ENCODE measurements at places on chromosomes 2 and 18. TPM values are rescaled to one million over a fixed set of nuclear protein-coding genes. Genes with fewer than 3 reads are reported as not detected.

Gene TMEM200C
- total RNA-seq = 6.5 TPM

Gene PLCD4
- 11.7 TPM for total RNA-seq

Gene NFU1
- 38.8 TPM for total RNA-seq

Gene ESCO1
- total RNA-seq = 17.5 TPM

GRCh38 chr18:27848336-27848735 is 328.6 kb downstream of the CDH2 start:
- peak; percentile 41 for DNase-seq

GRCh38 chr2:12806549-12807242 is 90.0 kb downstream of the TRIB2 start:
- DNase-seq = no peak

GRCh38 chr2:153299809-153300208 is 178.8 kb downstream of the RPRM start:
- no peak for DNase-seq

DNA sequence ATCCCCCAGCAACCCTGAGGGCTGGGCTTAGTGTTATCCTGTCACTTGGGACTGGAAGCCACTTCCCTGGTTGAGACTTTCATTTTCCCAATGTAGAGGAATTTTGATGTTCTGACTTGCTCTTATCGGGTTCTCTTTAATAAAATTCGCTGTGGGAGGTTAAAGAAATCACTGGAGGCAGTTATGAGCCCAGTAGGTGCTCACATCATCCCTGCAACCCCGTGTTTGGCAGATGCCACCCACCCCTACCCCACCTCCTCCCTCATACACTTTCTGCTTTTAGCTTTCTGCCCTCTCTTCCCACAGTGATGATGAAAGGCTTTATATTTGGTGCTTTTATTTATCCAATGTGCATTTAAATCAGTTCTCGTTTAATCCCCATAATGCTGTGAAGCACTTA is 106.6 kb downstream of the MAPK4 start:
- DNase-seq = no peak

- peak; percentile 42 for DNase-seq
These were observed 54.4 kb downstream of the STK39 start for GRCh38 chr2:168192839-168193616.

DNA sequence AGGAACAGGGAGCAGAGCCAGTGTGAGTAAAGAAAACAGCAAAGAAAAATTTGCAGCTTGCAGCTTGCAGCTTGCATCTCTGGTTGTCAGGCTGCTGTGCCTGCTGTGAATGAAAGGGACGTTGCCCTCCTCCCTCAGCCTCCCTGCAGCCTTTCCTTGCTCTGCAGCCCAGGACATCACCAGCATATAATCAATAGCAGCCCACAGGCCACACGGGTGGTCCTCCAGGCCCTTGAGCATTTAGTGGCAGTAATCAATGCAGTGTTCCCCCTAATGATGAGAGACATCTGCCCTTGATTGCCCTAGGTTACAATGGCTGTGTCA is 122.2 kb upstream of the TACR1 start:
- DNase-seq = no peak

DNA sequence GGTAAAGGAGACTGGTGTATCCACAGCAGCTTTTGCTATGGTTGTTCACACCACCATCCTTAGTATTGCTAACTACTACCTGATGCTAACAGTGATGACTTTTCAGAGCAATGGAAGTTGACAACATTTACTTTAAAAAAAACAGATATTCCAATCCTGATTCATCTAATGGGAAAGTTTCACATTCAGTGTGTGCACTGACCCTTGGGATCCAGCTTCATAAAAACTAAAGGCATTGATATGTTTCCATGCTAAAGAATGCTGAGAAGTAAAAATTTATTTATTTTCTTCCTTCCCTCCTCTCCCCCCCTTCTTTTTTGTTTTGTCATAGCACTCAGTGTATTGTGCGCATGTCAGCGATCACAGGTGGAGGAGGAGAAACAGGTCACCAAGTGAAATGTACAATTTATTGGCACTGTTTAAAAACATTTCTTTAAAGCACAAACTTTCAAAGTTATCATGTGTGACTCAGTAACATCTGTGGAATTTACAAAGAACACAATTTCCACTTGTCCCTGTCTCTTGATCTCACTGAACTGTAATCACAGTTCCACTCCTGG is 229.9 kb downstream of the ALK start:
- no peak for DNase-seq

GRCh38 chr2:180907731-180908130 is 72.7 kb upstream of the UBE2E3 start:
- DNase-seq = peak; percentile 55

DNA sequence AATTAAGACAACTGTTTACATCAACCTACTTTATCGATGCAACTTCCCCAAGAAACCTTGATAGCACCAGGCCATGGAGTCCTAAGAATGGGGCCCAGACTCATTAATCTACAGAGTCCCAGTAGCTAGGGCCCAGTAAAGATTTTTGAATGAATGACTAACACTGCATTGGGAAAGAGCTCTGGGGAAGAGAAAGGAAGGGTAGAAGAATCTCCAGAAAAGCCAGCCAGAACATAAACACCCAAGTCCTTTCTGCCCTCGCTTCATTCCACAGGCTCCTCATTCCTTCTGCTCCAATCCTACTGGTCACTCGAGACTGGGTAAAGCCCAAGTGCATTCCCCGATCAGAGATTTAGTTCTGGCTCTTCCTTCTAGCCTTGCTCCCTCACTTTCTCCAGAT is 44.3 kb downstream of the CYRIA start:
- no peak for DNase-seq

DNA sequence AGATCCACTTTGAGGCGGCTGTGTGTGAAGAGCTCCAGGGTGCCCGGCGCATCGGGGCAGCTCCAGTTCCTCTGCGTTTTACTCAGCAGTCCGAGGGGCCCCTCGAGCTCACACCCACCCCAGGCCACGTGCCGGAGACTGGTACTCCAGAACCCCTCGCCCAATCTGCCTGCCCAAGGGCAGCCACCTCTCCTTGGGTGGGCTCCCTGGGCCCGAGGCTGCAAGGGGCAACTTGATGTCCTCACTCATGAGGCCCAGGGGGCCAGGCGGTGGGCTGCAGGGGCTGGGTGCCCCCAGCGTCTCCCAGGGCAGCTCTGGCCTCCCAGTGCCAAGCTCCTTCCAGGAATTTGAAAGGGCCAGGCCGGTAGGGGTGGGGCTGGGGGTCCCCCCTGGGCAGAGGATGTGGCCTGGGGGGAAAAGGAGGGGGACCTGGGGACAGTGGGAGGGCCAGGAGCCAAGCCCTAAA is 16.7 kb downstream of the RAMP1 start:
- no peak for DNase-seq
